Cardiac atrium fibroblast (primary cell): ENCODE measurements at places on chromosomes 7 and 10. TPM values are rescaled to one million over a fixed set of nuclear protein-coding genes. Genes with fewer than 3 reads are reported as not detected.

The GPR146 gene
- 6.5 and 10.2 TPM in 2 replicates for total RNA-seq

The NPSR1 gene
- total RNA-seq = not detected in 2 replicates

The CNNM1 gene
- 0.16 and 0.54 TPM in 2 replicates for total RNA-seq

The MYH16 gene
- not detected in 2 replicates for total RNA-seq

The CLRN3 gene
- not detected in 2 replicates for total RNA-seq

The INHBA gene
- total RNA-seq = 1.4 and 2.1 TPM in 2 replicates

The UTF1 gene
- total RNA-seq = not detected in 2 replicates

The CACNB2 gene
- total RNA-seq = 0.32 TPM in 1 of 2 replicates, not detected in the other

The AKR1D1 gene
- total RNA-seq = not detected in 2 replicates

The MYPN gene
- total RNA-seq = 0.32 TPM in 1 of 2 replicates, not detected in the other

The DGKI gene
- 0.36 and 1.8 TPM in 2 replicates for total RNA-seq

The TRIM56 gene
- 10.8 and 14.7 TPM in 2 replicates for total RNA-seq

The GPRIN2 gene
- total RNA-seq = not detected in 2 replicates

The PCLO gene
- total RNA-seq = under 0.01 TPM in 1 of 2 replicates, not detected in the other

The ADCK2 gene
- total RNA-seq = 14.1 and 24.2 TPM in 2 replicates

The RFC2 gene
- total RNA-seq = 9.9 and 15.6 TPM in 2 replicates

The CYP17A1 gene
- total RNA-seq = not detected in 2 replicates

The C1QL3 gene
- not detected in 2 replicates for total RNA-seq

The MINPP1 gene
- total RNA-seq = 36.5 and 38.8 TPM in 2 replicates

The LEP gene
- total RNA-seq = under 0.01 and 0.16 TPM in 2 replicates

The ST8SIA6 gene
- not detected in 2 replicates for total RNA-seq

The CNOT4 gene
- total RNA-seq = 7.2 and 10.9 TPM in 2 replicates

The GBX1 gene
- total RNA-seq = not detected in 2 replicates

The TYSND1 gene
- total RNA-seq = 12.1 and 19.9 TPM in 2 replicates

The PTPRE gene
- 2.0 and 3.7 TPM in 2 replicates for total RNA-seq

The HMX2 gene
- not detected in 2 replicates for total RNA-seq

The TUBB8 gene
- total RNA-seq = not detected in 2 replicates

The HOXA6 gene
- not detected in 2 replicates for total RNA-seq

The SUN3 gene
- not detected in 2 replicates for total RNA-seq

The UCN3 gene
- total RNA-seq = not detected in 2 replicates

The TRIL gene
- total RNA-seq = 0.72 and 0.97 TPM in 2 replicates

The CFAP70 gene
- 0.16 and 0.18 TPM in 2 replicates for total RNA-seq

The RBM20 gene
- not detected in 2 replicates for total RNA-seq

The ACSM6 gene
- not detected in 2 replicates for total RNA-seq

The OR2A1 gene
- total RNA-seq = not detected in 2 replicates
